ENCODE measurements at places on chromosomes 1 and 21. TPM values are rescaled to one million over a fixed set of nuclear protein-coding genes. Genes with fewer than 3 reads are reported as not detected.

DNA sequence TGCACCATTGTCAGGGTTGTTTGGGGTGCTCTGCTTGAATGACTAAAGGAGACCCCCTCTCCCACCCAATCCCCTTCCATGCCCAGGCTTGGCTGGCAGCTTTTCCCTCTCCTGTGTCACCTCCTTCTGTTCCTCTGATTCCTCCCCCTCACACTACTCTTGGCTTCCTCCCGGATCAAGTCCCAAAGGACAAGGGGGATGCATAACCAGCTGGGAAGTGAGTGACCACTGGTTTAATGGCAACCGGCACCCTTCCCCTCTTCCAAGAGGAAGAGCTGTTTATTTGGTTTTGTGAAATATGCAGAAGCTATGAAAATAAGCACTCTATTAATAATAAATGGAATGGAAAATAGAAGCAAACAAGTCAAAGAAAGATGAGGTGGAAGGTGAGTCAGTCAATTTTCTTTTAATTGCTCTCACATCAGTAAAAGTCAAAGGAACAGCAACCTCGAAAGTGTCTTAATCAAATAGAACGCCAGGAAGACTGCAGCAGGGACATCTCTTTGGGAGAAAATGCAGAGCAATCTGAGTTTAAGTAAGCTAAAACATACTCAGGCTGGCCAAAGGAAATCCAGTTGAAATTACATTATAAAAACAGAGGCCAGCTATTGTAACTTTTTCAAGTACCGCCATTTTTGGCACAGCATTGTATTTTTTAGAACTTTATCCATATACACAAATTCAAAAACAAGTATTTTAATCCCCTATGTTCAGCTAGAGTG lies 322.5 kb downstream of the SIPA1L2 start:
- no peak for DNase-seq

DNA sequence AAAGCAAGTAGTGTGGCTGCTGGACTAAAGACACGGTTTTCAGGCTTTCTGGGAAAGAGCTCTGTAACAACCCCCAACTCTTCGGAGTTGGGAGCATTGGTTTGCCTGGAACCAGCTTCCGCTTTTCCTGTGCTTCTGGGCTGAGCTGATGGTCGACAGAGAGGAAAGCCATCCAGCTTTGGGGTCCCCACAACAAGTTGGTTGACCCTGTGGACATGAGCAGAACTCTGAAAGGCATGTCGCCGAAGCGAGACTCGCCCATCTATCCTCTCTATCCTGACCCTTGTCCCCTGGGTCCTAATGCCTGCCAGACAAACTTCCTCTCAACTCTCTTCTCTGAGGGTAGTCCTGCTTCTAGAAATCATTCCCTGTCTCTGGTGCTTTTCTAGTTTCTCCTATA lies 31.9 kb upstream of the FCGR2A start:
- DNase-seq: no peak

- DNase-seq: no peak
These were observed 44.8 kb downstream of the NRDC start for GRCh38 chr1:51833700-51834099.

Gene TCHH
- 0.02 TPM for total RNA-seq

- no peak for DNase-seq
These were observed 490.3 kb downstream of the TTLL7 start for GRCh38 chr1:83508485-83509151.

Gene NHLH2
- not detected for total RNA-seq

GRCh38 chr1:103254691-103255090 lies 146.4 kb upstream of the COL11A1 start:
- DNase-seq: no peak

DNA sequence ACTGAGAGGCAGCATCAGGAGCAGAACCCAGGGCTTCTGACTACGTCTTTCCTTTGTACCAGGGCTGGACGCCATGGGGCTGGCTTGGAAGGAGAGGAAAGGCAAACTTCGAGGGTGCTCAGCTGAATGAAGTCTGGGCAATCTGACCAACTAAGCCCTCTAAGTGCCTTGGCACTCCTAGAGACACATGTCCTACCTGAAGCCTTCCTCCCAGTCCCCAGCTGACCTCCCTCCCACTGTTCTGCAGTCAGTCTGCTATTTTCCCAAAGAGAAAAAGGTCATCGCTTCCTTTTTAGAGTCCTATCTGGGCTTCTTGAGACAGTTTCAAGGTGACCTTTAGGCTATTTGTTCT lies 5.2 kb downstream of the SLC9A1 start:
- no peak for DNase-seq

DNA sequence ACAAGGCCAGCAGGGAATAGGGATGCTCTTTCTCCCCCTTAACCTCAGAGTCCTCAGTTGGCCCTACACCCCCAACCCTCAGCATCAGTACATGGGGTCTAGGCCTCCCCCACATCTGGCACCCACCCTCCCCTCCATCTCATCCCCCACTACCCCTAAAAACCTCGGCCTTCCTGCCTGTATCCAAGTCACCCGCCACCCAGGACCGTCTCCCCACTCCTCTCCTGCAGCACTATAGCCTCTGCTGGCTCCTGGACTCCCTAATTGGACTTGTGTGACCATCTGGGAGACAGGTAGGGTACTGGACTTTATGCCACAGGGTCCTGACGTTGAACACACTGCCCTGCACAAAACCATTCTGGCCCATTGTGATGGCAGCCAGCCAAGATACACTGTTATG lies 6.0 kb downstream of the RSPH1 start:
- no peak for DNase-seq

Gene ATP6V1G3
- total RNA-seq: not detected

GRCh38 chr21:38012672-38013071 lies 96.4 kb upstream of the KCNJ6 start:
- DNase-seq: no peak
